ENCODE measurements at places on chromosomes 1 and 21. TPM values are rescaled to one million over a fixed set of nuclear protein-coding genes. Genes with fewer than 3 reads are reported as not detected.

Gene SLC9C2
- not detected for total RNA-seq

Gene GBP7
- not detected for total RNA-seq

Gene WDR4
- 32.5 TPM for total RNA-seq

Gene ESRRG
- total RNA-seq: not detected

Gene CCDC181
- total RNA-seq: 0.17 TPM

Gene ITLN2
- total RNA-seq: 0.14 TPM

Gene RGS4
- not detected for total RNA-seq

Gene ARHGEF16
- 5.1 TPM for total RNA-seq

Gene DUSP23
- 71.4 TPM for total RNA-seq

Gene SLAMF6
- total RNA-seq: not detected

Gene STYXL2
- total RNA-seq: not detected

Gene CLCA1
- not detected for total RNA-seq

Gene OR2T29
- not detected for total RNA-seq

Gene PRAMEF18
- not detected for total RNA-seq

Gene S100A7
- not detected for total RNA-seq

Gene TNFRSF14
- 0.21 TPM for total RNA-seq

Gene FCRL4
- not detected for total RNA-seq

Gene PLPPR4
- not detected for total RNA-seq

Gene KRTAP13-2
- not detected for total RNA-seq

Gene GUCA2A
- not detected for total RNA-seq

Gene TAS1R1
- total RNA-seq: not detected

Gene RGS13
- total RNA-seq: not detected

Gene CA6
- total RNA-seq: not detected

Gene HOOK1
- 0.39 TPM for total RNA-seq

Gene FCRL6
- total RNA-seq: not detected

Gene OR2L2
- total RNA-seq: not detected

Gene SERPINC1
- not detected for total RNA-seq

Gene CD101
- total RNA-seq: 0.56 TPM

Gene FOXO6
- total RNA-seq: 0.49 TPM

Gene NPL
- total RNA-seq: 0.94 TPM

Gene PSMA5
- total RNA-seq: 113 TPM

Gene PCSK9
- 4.1 TPM for total RNA-seq

Gene IFNLR1
- 1.0 TPM for total RNA-seq

Gene NCAM2
- not detected for total RNA-seq

Gene CENPF
- 79.8 TPM for total RNA-seq

Gene TRIM63
- total RNA-seq: not detected

Gene RAB42
- total RNA-seq: 2.1 TPM

Gene MROH9
- total RNA-seq: not detected

Gene JAK1
- total RNA-seq: 134 TPM

Gene GUCA2B
- not detected for total RNA-seq

Gene ZFP69
- not detected for total RNA-seq

Gene KCNJ15
- total RNA-seq: 0.26 TPM
